ENCODE measurements at places on chromosomes 2 and 18.

- DNase-seq, result no peak
Measured at GRCh38 chr2:120237491-120237902, 14.3 kb upstream of the TMEM185B start.

- no peak for DNase-seq
Measured at GRCh38 chr2:182404975-182405561, 21.8 kb downstream of the PDE1A start.

- no peak for DNase-seq
Measured at GRCh38 chr2:88253997-88254396, 83.9 kb downstream of the THNSL2 start.

- no peak for DNase-seq
Measured at GRCh38 chr2:239952665-239953417, 72.3 kb downstream of the NDUFA10 start.

GRCh38 chr18:76621226-76621625 is 126.2 kb upstream of the ZNF516 start:
- no peak for DNase-seq

DNA sequence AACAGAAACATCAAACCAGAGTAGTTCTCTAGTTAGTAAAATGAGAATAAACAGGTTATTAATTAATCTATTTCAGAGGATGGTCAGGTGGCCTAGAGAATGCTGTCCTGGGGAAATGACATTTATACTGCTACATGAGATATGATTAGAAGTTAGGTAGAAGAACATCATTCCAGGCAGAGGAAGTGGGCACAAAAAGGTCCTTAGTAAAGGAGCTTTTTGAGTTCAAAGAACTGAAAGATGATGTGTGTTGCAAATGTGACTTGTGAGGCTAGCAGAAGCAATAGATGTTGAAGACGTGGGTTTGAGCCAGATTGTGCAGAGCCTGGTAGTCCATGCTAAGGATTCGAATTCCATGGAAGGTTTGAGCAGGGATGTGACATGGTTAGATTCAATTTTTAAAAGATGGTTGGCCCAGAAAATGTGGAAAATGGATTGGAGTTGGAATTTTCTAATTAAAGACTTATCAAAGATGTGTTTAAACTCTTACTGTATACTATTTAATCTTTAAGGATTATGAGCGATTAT is 34.2 kb downstream of the RAB10 start:
- DNase-seq, result no peak

DNA sequence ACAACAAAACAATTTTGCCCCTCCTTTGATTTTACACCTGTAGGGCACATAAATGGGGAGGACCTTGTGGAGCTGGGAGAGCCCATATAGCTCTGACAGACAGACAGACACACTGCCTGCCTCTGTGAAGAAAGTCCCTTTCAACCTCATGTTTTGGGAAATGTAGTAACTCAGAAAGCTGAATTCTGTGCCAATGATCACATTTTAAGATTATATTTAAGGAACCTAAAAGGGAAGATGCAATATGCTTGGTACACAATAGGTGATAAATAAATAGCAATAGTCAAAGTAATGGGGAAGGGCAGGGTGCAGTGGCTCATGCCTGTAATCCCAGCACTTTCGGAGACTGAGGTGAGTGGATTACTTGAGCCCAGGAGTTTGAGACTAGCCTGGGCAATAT is 446.4 kb upstream of the ID2 start:
- DNase-seq, result no peak

- no peak for DNase-seq
Measured at GRCh38 chr18:10248738-10249137, 205.7 kb upstream of the APCDD1 start.

DNA sequence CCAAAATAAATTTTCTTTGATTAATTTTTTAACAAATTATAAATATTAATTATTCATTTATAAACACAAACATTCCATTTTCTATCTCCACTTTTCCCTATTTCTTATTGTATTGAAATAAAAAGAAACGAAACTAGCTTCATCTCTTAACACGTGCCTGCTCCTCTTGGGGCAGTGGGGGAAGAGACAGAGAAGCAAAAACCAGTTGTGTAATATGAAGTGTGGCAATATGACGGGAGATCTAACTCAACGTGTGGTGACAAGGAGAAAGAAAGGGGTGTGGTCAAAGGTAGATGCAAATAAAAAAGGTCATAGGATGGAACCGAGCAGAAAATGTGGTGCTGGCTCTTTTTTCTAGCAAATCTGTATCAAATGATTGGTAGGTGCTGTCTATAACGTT is 106.9 kb upstream of the SLC8A1 start:
- DNase-seq, result no peak

DNA sequence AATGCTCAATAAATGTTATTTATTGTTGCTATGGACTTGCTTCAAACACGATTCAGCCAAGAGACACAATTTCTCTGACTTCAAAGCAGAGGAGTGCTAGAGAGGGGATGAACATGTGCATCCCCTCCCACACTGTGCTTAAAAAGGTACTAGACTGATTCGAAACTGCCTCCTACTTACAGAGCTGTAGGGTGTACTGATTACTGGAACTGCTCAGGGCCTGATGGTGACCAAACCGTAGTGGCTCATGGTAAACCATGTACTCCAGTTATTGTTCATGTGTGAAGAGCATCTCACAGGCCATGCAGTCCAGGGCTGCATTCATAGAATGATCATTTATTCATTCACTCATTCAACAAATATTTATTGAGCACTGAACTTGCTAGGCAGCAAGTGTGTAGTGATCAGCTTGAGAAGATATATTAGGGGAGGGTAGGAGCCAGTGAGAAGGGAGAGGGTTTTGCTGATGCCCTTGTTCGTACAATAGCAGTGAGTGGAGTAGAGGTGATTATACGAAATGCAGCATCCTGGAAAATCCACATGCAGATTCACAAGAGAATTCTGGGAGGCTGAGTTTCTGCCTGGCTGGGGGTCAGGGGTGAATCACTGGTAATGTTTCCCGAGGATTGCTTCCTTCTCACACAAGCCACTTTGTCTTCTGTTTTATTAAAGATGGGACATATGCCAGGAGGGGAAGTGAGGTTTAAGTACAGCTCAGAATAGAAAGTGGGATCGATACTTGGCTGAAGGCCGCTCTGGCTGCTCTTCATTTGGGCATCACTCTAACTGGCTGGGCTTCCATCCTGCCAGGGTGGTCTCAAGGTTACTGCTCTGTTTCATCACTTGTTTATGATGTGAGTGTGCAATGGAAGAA is 245.4 kb downstream of the RAD51AP2 start:
- no peak for DNase-seq

Measured in hindlimb muscle (tissue), 1 donor.